Naive B cell (primary cell): ENCODE measurements at places on chromosomes 4 and X. TPM values are rescaled to one million over a fixed set of nuclear protein-coding genes. Genes with fewer than 3 reads are reported as not detected.

- DNase-seq = no peak
Measured at GRCh38 chrX:135024526-135024925, 2.2 kb upstream of the RTL8B start.

DNA sequence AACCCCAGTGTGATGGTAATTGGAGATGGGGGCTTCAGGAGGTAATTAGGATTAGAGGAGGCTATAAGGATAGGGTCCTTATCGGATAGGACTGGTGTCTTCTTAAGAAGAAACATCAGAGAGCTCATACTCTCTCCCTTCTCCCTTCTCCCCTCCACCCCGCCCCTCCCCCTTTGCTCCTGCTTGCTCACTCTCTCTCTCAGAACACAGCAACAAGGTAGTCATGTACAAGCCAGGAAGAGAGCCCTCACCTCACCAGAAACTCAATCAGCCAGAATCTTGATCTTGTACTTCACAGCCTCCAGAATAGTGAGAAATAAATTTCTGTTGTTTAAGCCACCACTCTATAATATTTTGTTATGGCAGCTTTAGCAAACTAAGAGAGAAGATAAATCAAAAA is 4.5 kb downstream of the DDX60L start:
- no peak for DNase-seq

GRCh38 chrX:128021566-128021965 is 30.6 kb downstream of the ACTRT1 start:
- DNase-seq = no peak

DNA sequence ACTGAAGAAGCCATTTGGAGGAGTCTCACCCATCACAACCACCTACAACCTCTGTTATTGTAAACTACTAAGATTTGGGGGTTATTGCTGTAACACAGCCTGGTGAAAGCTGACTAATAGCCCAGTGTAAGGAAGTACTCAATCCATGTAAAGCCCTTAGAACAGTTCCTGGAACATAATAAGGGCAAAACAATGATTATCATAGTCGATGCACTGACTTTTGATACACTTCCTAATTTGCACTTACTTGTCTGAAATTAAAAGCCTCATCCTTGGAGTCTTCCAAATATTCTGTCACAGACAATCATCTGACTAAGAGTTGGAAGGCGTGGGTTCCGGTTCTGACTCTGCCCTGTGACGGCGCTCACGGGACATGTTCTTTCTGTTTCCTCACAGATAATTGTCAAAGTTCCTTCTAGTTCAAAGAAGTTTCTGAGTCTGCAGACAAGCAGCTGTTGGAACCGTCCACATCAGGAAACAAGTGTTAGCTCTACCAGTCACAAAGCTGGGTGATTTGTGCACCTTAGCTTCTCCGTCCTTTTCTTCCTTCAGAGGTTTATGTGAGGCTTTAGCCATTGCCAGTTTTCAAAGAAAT is 33.4 kb upstream of the RASGEF1B start:
- peak; percentile 81 for DNase-seq

DNA sequence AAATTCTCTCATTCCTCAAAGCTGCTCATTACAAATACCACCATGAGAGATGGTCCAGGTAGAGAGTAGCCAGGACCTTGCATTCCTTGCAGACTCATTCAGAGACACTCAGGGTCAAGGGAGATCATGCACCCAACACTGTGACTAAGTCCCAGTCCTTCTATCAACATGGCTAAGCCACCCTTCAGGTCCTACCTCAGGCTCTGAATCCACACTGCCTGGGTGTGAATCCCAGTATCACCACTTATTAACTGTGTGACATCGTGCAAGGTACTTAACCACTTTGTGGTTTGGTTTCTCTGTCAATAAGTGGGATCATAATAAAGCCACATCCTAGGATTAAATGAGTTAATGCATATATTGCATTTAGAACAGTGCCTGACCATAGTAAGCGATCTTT is 124.1 kb upstream of the NEIL3 start:
- no peak for DNase-seq

DNA sequence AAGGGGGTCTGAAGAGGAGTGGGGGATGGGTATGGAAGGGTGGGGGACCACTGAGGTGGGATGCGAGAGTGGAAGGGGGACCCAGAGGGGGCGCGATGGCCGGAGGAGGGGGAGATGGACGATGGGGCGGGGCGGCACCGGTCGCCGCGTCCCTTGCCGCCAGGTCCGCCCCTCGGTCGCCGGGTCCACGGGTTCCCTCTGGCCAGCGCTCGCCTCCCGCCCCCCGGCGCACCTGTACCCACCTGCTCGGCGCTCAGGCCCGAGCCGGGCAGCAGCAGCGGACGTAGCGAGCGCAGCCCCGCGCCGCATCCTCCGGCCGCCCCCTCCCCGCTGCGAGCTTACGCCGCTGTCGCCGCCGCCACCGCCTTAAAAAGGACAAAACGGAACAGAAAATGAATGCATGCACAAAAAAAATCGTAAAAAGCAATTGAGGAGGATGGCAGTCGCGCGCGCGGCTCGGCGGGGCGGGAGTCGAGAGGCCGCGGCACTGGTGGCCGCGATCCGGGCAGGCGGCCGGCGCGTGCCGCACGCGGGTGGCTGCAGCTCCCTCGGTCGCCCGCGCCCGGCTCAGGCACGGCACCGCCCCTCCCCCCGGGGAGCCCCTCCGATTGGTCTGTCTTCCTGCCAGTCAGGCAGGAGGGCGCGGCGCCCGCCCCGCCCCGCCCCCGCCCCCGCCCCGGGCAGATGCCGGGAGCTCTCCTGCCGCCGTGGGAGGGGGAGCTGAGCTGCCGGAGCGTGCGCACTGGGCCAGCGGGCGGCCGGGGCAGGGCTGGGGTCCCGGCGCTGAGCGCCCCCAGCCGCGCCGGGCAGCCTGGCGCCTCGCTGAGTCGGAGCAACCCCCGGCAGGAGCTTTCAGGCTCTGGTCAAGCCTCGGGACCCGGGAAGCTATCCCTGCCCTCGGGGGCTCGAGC is at the start of gene JAKMIP1:
Gene JAKMIP1, minus strand, starts transcription at position 539 of the 911 bp plus-strand sequence. CDS start 87,699 bp downstream, outside the sequence.
- peak; percentile 41 for DNase-seq

DNA sequence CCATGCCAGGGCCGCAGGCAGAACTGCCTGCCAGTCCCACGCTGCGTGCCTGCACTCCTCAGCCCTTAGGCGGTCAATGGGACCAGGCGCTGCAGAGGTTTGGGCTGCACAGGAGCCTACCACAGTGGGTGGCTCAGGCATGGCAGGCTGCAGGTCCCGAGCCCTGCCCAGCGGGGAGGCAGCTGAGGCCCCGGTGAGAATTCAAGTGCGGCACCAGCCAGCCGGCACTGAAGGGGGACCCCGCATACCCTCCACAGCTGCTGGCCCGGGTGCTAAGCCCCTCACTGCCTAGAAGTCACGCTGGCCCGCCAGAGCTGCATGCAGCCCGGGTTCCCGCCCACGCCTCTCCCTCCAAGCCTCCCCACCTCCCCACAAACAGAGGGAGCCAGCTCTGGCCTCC is 302.5 kb upstream of the UGT8 start:
- no peak for DNase-seq

DNA sequence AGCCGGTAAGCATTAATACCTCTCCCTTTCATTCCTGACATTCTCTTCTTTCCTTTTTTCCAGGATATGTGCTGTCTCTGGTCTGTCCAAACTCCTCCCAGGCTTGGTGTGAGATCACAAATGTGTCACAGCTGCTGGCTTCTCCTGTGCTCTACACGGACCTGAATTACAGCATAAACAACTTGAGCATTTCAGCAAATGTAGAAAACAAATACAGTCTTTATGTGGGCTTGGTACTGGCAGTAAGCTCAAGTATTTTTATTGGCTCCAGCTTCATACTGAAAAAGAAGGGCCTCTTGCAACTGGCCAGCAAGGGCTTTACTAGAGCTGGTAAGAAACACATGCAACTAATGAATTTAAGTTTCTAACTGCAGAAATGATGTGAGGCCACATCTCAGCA is 8.4 kb downstream of the NIPAL1 start:
- no peak for DNase-seq

- DNase-seq = no peak
Measured at GRCh38 chrX:20529711-20530110, 263.0 kb upstream of the RPS6KA3 start.

- DNase-seq = no peak
Measured at GRCh38 chr4:53067125-53067802, 205.1 kb downstream of the RASL11B start.

GRCh38 chrX:21975812-21976211 is 35.3 kb downstream of the SMS start:
- DNase-seq = no peak

DNA sequence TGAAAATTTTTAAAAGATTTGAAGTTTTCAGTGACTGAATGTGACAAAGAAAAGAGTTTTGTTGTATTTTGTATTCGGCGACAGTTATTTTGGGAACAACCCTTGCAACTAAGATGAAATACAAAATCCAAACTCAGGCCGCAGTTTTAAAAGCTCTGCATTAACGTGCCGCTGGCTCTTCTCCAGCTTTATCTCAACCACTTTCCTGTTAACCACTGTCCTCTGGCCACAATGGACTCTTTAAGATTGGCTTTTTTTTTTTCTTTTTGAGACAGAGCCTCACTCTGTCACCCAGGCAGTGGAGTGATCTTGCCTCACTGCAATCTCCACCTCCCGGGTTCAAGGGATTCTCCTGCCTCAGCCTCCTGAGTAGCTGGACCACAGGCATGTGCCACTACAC is 22.1 kb upstream of the AMTN start:
- no peak for DNase-seq

DNA sequence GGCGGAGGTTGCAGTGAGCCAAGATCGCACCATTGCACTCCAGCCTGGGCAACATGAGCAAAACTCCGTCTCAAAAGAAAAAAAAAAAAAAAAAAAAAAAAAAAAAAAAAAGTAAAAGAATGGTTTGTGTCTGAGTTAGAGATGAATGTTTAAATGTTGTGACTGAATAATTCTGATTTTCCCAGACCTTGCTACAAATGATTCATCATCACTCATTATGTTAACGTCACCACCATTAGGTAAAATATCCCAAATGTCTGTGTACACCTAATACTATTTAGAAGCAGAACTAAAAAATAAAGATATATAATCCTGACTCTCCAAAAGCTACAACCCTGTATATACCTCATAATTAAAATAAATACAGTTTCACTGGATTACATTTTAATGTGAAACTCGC is 70.8 kb downstream of the HHIP start:
- no peak for DNase-seq

- DNase-seq = no peak
Measured at GRCh38 chr4:92012899-92013867, 290.6 kb upstream of the GRID2 start.

GRCh38 chr4:82726596-82726995 is 72.0 kb downstream of the SCD5 start:
- no peak for DNase-seq

DNA sequence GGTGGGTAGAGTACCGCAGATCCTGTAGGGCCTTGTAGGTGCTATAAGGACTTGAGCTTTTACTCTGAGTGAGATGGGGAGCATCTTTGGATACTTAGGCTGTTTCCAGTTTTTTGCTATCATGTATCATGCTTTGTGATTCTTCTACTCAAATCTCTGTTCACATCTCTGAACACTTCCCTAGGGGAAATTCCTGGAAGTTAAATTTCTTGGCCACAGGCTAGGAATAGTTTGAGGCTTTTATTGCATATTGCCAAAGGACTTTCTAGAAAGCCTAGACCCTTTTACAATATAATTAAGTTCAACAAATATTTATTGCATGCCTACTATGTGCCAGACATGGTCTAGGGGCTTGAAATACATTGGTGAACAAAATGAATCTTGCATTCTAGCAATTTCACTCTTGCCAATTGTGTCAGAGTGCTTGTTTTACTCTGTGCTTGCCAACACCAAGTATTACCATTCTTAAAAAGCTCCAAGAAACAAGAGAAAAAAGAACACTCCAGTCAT is 4.1 kb upstream of the PGRMC1 start:
- no peak for DNase-seq

- DNase-seq = no peak
Measured at GRCh38 chr4:5930456-5930855, 37.6 kb upstream of the CRMP1 start.

Gene RTL9
- not detected for polyA plus RNA-seq

Gene HERC3
- polyA plus RNA-seq = 31.6 TPM

Gene STARD8
- polyA plus RNA-seq = not detected

Gene GLRA3
- not detected for polyA plus RNA-seq

Gene MAGEA12
- not detected for polyA plus RNA-seq

Gene TMSB15B
- polyA plus RNA-seq = 17.8 TPM

Gene JCHAIN
- polyA plus RNA-seq = 198 TPM

Gene LINC00632
- polyA plus RNA-seq = not detected

Gene PNMA6F
- polyA plus RNA-seq = not detected

Gene C4orf51
- not detected for polyA plus RNA-seq

Gene ZCCHC18
- polyA plus RNA-seq = 21.5 TPM
